ENCODE measurements at places on chromosomes 7 and 10.

DNA sequence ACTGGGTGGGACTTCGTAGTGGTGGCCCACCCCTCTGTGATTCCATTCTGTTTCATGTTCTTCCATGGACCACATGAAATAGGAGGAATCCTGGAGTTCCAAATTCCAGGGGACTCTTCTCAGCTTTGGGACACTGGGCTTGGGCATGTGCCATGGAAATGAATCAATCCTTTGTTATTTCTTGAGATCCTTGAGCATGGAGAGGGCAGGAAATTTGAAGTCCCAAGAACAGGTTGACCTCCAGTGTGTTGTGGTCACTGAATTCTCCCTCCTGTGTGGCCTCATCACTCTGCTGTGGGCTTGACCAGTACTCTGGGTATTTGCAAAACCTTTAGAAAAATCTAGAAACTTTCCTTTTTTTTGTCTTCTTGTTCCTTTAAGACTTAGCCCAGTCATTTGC lies 22.7 kb downstream of the TACR2 start:
- no peak for DNase-seq

DNA sequence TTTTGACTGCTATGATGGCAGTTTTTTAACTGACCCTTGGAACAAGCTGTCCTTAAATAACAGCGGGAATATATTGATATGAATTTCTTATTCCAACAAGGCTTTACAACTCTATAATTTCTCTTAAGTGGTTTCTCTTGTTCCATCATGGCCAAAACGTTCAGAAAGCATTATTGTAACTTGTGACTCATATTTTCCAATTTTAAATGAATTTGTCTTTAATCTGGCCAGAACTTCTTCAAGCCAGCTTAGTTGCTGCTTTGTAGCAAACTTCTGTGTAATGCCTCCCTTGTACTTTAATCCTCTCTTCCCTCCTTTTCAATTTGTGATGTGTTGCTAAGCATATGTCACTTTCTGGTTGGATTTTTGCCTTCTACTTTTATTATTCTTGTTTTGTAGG lies 271.9 kb downstream of the KIF20B start:
- DNase-seq: no peak

DNA sequence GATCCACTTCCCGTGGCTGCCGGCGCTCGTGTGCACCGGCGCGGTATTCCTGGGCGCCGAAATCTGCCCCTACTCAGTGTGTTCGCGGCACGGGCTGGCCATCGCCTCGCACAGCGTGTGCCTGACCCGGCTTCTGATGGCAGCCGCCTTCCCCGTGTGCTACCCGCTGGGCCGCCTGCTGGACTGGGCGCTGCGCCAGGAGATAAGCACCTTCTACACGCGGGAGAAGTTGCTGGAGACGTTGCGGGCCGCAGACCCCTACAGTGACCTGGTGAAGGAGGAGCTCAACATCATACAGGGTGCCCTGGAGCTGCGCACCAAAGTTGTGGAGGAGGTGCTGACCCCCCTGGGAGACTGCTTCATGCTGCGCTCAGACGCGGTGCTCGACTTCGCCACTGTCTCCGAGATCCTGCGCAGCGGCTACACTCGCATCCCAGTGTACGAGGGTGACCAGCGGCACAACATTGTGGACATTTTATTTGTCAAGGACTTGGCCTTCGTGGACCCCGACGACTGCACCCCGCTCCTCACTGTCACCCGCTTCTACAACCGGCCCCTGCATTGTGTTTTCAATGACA lies 1.3 kb downstream of the CNNM1 start:
- DNase-seq: no peak

GRCh38 chr7:152522571-152523067 lies 86.8 kb upstream of the KMT2C start:
- no peak for DNase-seq

DNA sequence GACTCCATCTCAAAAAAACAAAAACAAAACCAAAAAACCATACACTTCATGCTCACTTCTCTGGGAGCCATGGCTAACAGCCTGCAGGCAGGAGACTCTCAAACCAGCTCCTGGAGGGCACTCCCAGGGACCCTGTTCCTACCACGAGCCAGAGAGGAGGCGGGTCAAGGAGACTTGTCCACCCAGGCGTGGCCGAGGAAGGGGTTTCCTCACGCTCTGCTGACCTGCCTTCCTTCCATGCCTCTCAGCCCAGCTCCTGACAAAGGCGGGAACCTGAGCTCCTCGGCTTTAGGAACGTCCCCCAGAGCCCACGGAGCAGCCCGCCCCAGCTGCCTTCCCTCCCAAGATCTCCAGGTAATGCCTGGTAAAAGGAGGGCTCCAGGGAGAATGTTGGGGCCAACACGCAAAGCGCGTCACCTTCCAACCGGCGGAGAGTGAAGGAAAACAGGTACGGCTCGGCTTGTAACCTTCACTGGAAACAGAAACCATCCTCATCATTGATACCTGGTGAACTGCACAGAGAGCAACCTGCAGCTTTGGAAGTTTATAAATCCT lies 9.5 kb downstream of the GPR146 start:
- DNase-seq: no peak

GRCh38 chr10:77501152-77501845 lies 136.3 kb downstream of the KCNMA1 start:
- no peak for DNase-seq

DNA sequence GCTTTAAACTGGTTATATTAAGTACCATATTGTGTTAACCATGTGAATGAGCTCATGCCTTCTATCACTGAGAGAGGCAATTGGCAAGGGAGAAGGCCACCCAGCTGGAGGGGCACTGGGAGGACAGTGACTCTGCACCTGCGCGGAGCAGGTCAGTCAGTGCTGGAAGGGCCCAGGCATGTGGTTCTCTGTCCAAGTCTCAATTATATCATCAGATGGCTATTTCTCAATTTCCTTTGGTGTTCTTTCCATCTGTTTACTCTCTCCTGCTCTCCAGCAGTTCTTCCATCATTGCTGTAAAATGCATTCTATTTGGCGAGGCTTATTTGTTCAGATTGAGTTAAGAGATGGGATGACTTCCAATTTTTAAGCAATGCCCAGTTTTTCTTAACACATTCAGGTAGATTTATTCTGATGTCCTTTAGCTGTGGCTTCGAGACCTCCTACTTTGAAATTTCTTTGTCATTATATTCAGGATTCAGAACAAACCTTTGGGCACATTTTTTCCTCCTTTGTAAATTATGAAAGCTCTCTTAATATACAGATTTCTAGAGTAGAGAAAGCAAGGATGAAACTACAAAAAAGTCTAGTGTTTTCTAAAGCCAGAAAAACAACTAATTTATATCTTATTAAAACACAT lies 159.3 kb downstream of the BMPER start:
- no peak for DNase-seq

DNA sequence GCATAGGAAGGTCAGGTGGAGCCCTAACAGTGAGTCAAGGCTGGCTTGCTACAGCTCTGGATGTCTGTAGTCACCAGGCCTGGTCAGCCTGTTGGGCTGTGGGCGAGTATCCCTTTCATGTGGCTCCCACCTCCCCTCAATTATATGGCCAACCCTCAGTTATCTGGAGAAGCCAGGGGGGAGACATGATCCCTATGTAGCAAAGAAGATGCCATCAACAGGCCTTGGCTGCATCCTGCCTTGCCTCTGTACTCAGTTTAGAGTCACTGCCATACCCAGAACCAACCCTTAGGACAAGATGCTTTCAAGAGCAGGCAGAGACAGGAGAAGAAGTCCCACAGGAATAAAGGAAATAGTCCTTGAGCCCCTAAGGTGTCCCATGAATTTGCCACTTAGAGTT lies 763.9 kb downstream of the GRID1 start:
- no peak for DNase-seq

- DNase-seq: no peak
These were observed 490.6 kb downstream of the NEBL start for GRCh38 chr10:20406281-20407104.

DNA sequence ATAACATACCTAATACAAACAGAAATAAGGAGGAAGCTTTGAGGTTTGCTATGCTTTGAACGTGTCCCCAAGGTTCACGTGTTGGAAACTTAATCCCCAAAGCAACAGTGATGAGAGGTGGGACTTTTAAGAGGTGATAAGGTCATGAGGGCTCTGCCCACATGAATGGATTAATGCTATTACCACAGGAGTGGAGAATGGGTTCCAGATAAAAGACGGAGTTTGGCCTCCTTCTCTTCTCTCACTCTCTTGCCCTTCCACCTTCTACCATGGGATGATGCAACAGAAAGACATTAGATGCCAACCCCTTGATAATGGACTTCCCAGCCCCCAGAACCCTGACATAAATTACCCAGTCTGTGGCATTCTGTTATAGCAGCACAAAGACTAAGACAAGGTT lies 9.6 kb downstream of the ITGB1 start:
- no peak for DNase-seq

- DNase-seq: no peak
These were observed 15.4 kb downstream of the CTBP2 start for GRCh38 chr10:125144693-125145623.

GRCh38 chr10:73908853-73909539 lies 1.9 kb upstream of the PLAU start:
- no peak for DNase-seq

DNA sequence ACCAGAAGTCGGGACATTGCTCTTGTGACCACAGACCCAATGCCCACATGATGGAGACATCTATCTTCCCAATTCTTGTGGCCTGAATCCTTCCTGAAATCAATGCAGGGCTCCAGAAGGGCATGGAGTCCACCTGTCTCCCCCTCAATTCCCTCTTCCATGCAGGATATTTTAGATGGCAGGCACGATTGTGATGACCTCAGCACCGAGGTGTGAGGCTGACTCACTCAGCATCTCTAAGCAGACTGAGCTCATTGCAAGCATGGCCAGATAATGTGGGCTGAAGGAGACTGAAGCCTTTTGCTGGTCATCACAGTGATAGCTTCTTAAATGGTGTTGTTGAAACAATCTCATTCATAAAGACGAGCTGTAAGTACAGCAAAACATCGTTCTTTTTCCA lies 374.9 kb upstream of the PODXL start:
- no peak for DNase-seq

GRCh38 chr7:46565253-46566096 lies 644.4 kb upstream of the IGFBP3 start:
- no peak for DNase-seq

DNA sequence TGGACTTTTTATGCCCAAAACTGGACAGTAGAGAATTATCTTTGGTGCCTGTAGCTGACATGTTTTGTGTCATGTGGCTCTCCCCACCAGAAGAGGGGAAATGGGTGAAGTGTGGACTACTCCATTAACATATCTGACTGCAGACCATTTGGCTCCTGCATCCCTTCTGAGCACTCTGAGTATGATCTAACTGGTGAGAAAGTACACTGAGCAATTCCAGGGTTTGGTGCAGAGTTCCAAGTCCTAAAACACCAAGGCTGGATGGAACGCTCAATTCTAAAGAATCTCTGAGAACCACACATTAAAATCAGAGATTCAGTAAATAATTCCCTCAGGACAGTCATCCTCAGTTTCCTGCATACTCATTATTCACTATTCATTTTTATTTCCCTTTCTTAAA lies 22.8 kb upstream of the OSBPL3 start:
- no peak for DNase-seq

GRCh38 chr10:4257939-4258465 lies 473.0 kb upstream of the KLF6 start:
- no peak for DNase-seq

Measured in stimulated activated CD4-positive, alpha-beta T cell treated with anti-CD3 and anti-CD28 coated beads, Interleukin-15, amount 100 ng/mL, for 48 hours (primary cell).